CD8-positive, alpha-beta memory T cell (primary cell): ENCODE measurements at places on chromosomes 12 and 14.

DNA sequence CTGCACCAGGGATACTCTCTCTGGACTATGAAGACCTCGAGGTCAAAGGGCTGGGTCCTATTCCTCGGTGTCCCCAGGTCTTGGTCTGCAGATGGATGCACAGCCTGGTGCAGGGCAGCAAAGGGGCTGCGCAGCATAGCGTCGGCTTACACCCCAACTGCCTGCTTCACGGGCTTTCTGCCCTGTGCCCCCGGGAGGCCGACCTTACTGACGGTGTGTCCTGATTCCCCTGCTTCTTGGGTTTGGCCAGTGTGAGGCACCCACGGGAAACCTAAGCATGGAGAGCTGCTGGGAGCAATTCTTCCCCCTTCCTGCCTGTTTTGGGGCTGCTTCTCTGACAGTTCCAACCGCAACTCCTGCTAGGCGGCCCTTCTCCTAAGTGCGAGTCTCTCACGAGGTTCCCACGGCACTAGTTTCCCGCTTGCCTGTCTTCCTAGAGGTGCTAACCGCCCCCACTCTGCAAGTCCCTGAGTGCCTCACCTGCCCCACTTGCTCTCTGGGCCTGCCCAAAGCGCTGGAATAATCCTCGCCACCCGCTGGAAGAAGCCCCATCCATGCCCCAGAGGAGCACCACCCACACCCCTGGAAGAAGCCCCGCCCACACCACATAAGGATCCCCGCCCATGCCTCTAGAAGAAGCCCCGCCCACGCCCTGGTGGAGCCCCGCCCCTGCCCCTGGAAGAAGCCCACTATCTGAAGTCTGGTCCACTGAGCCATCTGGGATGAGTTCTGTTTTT, 54.0 kb downstream of the PRIMA1 start:
- H3K36me3 ChIP-seq: no peaks in the 10 kb centered on the region
- H3K4me3 ChIP-seq: no peak overlapping the region

- no peak for DNase-seq
- no peak overlapping the region for H3K4me3 ChIP-seq
- H3K27me3 ChIP-seq: no peaks in the 10 kb centered on the region
- H3K4me1 ChIP-seq: no peaks in the 10 kb centered on the region
Measured at GRCh38 chr14:83470959-83471695, 1937.5 kb upstream of the SEL1L start.

GRCh38 chr12:110858848-110859247, 12.1 kb downstream of the CCDC63 start:
- DNase-seq: no peak
- no peaks in the 10 kb centered on the region for H3K27me3 ChIP-seq
- no peak overlapping the region for H3K4me3 ChIP-seq
- no peak overlapping the region for H3K27ac ChIP-seq
- H3K36me3 ChIP-seq: no peaks in the 10 kb centered on the region

DNA sequence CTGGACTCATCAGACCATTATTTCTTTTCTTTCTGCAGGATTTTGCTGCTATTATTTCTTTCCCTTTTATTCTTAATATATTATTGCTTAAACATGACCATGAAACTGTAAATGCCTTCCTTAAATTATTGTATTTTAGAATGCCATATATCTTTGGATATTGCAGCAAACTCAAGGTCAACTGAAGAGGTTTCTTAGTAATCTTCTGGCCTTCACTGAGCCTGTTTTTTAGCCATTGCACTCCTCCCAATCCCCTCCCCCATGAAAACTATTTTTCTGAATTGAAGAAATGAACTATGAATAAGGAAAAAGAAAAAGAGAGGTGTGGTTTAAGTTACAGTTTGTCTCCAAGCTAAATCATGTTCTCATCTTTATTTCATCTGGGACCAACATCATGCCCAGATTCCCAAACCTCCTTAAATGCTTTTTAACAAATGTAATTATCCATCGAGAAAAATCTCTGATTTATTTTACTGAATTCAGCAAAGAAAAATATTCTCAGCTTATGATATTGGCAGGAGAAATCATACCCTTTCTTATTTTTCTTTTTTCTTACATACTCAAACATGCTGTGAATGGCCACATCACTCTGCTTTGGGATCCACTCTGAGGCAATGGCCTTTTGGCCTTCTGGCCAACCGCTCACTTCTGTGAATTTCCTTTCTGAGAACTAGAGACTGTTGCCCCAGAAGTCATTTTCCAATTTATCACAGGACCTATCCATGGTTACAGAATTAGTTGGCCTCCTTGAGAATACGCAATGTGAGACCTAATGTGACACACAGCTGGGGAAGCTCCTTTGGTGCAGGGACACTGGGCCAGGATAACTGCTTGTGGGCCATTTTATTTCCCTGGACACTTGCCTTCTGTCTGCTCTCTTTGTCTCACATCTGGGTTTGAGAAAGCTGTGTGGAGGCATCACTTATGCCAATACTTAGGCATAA, 50.9 kb downstream of the IGF1 start:
- H3K27me3 ChIP-seq: no peaks in the 10 kb centered on the region
- H3K4me1 ChIP-seq: no peaks in the 10 kb centered on the region
- H3K27ac ChIP-seq: peak overlapping the region; percentile 48
- H3K4me3 ChIP-seq: no peak overlapping the region

DNA sequence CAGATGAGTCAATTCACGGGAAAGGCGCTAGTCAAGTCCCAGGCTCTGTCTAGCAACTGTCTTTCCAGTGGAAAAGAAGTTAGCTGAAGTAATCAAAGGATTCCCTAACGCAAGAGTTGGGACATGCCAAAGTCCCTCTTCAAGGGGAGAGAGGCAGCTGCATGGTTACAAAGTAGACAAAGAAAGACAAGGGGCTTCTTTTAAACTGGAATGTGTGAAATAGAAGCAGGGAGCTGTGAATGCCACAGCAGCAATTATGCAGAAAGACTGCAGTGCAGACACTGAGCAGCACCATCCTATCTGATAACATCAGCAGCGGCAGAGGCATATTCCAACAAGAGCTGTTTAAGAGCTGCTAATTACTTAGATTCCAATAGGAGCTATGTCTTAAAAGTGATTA, 12.5 kb upstream of the CIPC start:
- H3K4me1 ChIP-seq: peaks cover 4% of the 10 kb centered on the region
- H3K4me3 ChIP-seq: no peak overlapping the region
- no peak for DNase-seq
- no peaks in the 10 kb centered on the region for H3K36me3 ChIP-seq

- H3K27me3 ChIP-seq: peaks cover 33% of the 10 kb centered on the region
- no peak overlapping the region for H3K4me3 ChIP-seq
- no peaks in the 10 kb centered on the region for H3K4me1 ChIP-seq
- H3K27ac ChIP-seq: no peak overlapping the region
Measured at GRCh38 chr12:94875525-94875924, 128.0 kb downstream of the NDUFA12 start.

- no peaks in the 10 kb centered on the region for H3K36me3 ChIP-seq
- H3K27ac ChIP-seq: no peak overlapping the region
Measured at GRCh38 chr14:74978416-74978947, 23.1 kb upstream of the PGF start.

- no peak overlapping the region for H3K27ac ChIP-seq
- DNase-seq: no peak
- no peaks in the 10 kb centered on the region for H3K4me1 ChIP-seq
- H3K4me3 ChIP-seq: no peak overlapping the region
- no peaks in the 10 kb centered on the region for H3K36me3 ChIP-seq
- no peaks in the 10 kb centered on the region for H3K27me3 ChIP-seq
Measured at GRCh38 chr14:27553790-27554189, 956.0 kb upstream of the NOVA1 start.

- H3K4me1 ChIP-seq: peaks cover 49% of the 10 kb centered on the region
- H3K27ac ChIP-seq: no peak overlapping the region
- DNase-seq: no peak
- no peaks in the 10 kb centered on the region for H3K36me3 ChIP-seq
Measured at GRCh38 chr12:94126067-94126466, 22.3 kb upstream of the PLXNC1 start.

GRCh38 chr12:54933376-54933775, 51.2 kb downstream of the TESPA1 start:
- peaks cover 40% of the 10 kb centered on the region for H3K4me1 ChIP-seq
- H3K36me3 ChIP-seq: no peaks in the 10 kb centered on the region
- H3K27ac ChIP-seq: no peak overlapping the region
- no peaks in the 10 kb centered on the region for H3K27me3 ChIP-seq

DNA sequence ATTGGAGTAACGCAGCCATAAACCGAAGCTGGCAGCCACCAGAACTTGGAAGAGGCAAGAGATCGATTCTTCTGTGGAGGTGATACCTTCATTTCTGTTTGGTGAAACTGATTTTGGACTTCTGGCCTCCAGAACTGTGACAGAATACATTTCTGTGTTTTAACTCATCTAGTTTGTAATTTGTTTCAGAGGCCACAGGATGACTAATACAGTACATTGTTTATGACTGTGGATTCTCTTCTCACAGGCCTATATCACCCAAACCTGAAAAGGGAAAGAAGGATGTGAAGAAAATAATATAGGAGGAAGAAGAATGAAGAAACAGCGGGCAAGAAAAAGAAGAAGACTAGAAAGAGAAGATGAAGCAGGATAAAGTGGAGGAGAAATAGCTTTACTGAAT, 263.8 kb upstream of the DIO2 start:
- H3K36me3 ChIP-seq: no peaks in the 10 kb centered on the region
- no peaks in the 10 kb centered on the region for H3K4me1 ChIP-seq
- DNase-seq: no peak
- no peak overlapping the region for H3K27ac ChIP-seq
- no peak overlapping the region for H3K4me3 ChIP-seq

GRCh38 chr12:130711756-130712155, 4.3 kb downstream of the RIMBP2 start:
- H3K36me3 ChIP-seq: no peaks in the 10 kb centered on the region
- H3K27me3 ChIP-seq: no peaks in the 10 kb centered on the region
- no peak overlapping the region for H3K4me3 ChIP-seq

GRCh38 chr12:89345376-89345775, 6.9 kb downstream of the DUSP6 start:
- no peak overlapping the region for H3K27ac ChIP-seq
- H3K4me1 ChIP-seq: peaks cover 27% of the 10 kb centered on the region
- no peaks in the 10 kb centered on the region for H3K27me3 ChIP-seq
- no peak overlapping the region for H3K4me3 ChIP-seq
- H3K36me3 ChIP-seq: no peaks in the 10 kb centered on the region

DNA sequence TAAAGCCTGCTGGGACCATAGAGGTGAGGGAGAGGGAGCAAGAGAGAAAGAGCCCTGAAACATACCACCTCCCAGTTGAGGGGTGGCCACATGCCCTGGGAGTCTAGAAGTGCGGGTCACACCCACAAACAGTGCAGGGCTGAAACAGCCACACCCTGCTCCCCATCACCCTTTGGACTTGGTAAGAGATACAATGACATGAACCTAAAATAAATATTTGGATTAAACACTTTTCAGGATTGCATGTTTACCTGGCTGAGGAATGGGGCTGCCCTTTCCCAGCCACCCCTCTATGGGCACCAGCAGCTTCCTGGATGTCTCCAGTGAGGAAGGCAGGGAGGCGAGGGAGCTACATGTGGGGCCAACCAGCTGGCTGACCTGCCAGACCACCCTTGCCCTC, 39.0 kb upstream of the TC2N start:
- H3K27me3 ChIP-seq: no peaks in the 10 kb centered on the region
- H3K4me3 ChIP-seq: no peak overlapping the region
- H3K36me3 ChIP-seq: no peaks in the 10 kb centered on the region
- DNase-seq: no peak
- no peak overlapping the region for H3K27ac ChIP-seq

GRCh38 chr12:84874125-84874824, 38.3 kb downstream of the SLC6A15 start:
- no peaks in the 10 kb centered on the region for H3K27me3 ChIP-seq
- no peak overlapping the region for H3K27ac ChIP-seq
- no peaks in the 10 kb centered on the region for H3K36me3 ChIP-seq
- DNase-seq: no peak
- no peak overlapping the region for H3K4me3 ChIP-seq
- no peaks in the 10 kb centered on the region for H3K4me1 ChIP-seq

DNA sequence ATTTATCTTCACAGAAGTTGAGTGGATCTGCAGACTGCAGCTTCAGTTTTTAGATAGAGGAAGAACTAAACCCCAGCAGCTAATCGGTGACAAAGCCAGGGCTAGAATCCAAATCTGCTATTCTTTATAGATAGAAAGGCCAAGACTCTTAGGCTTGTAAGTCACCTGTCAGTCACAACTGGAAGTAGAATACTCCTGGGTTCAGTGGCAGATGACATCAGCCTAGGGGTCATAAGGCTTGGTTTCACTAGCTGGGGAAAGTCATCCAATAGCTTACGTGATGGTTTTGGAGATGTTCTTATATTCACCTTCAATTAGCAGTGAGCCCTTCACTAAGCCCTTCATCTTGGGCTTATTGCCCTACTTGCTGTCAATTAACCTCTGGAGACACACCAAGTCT, 93.4 kb downstream of the APAF1 start:
- no peak overlapping the region for H3K27ac ChIP-seq
- H3K36me3 ChIP-seq: no peaks in the 10 kb centered on the region

- no peaks in the 10 kb centered on the region for H3K27me3 ChIP-seq
- peak overlapping the region; percentile 59 for H3K4me3 ChIP-seq
- DNase-seq: no peak
- H3K27ac ChIP-seq: peak overlapping the region; percentile 81
Measured at GRCh38 chr12:88035907-88036289, 6.7 kb upstream of the C12orf50 start.

DNA sequence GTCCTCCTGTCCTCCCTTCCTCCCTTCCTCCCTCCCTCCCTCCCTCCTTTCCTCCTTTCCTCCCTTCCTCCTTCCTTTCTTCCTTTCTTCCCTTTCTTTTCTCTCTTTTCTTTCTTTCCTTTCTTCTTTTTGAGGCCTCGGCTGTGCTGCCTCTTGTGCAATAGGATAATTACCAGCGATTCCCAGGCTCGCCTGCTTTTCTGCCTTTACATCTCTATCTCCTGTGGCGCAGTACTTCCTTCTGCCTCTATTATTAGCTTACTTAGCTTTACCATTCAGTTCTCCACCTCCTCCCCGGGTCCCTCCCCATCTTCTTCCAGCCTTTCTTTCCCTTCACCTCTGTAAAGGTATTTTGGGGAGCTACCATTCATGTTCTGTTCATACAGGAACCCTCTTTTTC, 19.9 kb downstream of the ETV6 start:
- no peaks in the 10 kb centered on the region for H3K36me3 ChIP-seq
- no peak overlapping the region for H3K4me3 ChIP-seq
- H3K4me1 ChIP-seq: no peaks in the 10 kb centered on the region

DNA sequence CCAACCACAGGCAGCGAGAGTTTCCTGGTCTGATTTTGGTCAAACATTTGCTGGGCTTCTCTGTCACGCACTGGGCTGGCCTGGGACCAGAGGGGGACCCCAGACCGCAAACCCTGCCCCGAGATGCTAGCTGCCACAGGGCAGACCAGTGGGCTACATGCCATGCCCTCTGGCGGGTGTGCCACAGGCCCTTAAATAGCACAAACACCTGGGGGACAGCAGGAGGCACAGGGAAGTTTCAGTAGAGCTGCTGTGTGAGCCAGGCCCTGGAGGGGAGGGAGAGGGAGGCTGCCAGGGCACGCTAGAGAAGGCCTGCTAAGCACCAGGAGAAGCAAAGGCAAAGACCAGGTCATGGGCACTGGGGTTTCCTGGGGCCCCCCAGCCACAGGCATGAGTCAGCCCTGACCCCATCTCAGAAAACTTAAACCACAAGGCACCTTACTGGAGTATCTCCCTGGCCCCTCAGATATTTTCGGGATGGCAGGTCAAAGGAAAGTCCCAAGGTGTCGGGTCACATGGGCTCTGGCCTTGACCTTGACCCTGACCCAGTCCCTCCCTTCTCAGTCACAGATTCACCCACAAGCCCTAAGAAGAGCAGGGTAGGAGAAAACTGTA, 29.2 kb downstream of the ITPK1 start:
- no peak for DNase-seq
- peaks cover 18% of the 10 kb centered on the region for H3K4me1 ChIP-seq
- H3K27me3 ChIP-seq: no peaks in the 10 kb centered on the region

GRCh38 chr12:128973883-128974681, 120.8 kb downstream of the GLT1D1 start:
- no peak overlapping the region for H3K4me3 ChIP-seq
- no peaks in the 10 kb centered on the region for H3K4me1 ChIP-seq
- no peaks in the 10 kb centered on the region for H3K27me3 ChIP-seq
- DNase-seq: no peak
- no peak overlapping the region for H3K27ac ChIP-seq
- H3K36me3 ChIP-seq: no peaks in the 10 kb centered on the region
